Osteoblast (primary cell): ENCODE measurements at places on chromosomes 3 and 15.

DNA sequence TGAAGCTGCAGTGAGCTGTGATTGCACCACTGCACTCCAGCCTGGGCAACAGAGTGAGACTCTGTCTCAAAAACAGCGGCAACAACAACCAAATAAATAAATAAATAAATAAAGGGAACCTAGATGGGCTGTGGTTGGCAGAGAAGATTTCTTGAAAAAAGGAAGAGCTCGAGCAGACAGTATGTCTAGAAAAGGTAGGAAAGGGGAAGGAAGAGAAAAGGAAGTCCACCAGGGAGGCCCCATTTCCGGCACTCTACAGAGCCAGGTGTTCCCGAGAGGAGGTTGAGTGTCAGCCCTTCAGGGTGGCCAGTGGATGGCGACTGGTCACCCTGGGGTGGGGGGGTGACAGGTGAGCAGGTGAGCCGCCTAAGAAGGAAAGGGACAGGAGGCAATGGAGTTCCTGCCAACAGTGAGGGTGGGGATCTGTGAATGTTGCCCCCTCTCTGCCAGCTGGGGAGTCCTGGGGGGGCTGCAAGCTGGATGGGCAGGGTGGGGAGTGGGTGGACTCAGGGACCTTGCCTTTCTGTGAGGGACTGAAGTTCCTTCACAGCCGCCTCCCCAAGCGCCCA lies 14.8 kb downstream of the PAQR5 start:
- DNase-seq, result no peak

DNA sequence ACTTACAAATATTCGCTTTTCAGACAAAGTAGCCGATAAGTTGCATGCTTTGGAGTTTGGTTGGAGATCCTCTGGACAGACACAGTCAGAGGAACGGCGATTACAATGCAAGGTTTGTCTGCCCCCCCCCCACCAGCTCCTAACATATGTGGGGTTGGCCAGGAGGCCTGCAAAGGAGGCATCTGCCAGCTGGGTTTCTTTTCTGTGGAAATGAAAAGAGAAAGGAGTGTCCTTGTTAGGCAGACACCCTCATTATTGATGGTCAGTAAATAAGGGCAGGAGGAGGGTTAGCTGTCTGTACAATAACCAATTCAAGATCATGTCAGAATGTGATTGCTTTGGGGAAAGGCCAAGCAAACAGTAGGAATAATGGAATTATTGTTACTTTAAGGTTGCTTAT lies 49.1 kb downstream of the TLNRD1 start:
- no peak for DNase-seq

DNA sequence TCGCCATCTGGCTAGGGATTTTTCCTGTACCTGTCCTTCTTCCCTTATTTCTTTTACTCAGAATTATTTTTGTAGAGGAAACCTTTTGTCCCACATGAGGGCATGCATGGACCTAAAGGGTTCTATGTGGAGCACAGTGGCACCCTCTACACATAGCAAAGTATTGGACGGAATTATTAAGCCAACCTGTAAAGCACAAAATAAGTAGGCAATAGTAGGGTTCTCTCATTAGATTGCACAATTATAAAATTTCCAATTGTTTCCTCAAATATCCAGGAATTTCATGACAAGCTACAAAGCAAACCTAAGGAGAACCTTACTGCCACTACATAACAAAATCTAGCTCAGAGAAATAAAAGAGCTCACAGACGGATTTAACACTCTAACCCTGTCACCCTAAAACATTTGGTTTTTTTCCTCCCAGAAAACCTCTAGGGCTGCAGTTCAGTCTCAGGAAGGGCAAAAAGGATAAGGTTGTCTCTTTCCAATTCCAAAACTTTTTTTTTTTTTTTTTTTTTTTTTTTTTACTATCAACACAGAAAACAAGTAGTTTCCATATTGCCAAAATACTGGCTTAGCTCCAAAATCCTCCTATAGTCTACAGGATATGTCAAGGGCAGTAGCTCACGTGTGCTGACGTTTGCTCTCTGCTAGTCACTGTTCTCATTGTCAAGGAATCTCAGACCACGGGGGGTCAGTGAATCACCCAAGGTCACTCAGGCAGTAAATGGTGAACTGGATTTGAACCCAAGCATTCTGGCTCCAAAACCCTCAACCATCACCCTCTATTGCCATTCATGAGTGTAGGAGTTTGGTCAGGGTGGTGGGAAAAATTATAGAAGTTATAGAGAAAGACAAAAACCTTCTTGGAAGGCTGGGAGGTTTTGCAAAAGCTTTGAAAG lies 52.3 kb downstream of the NCEH1 start:
- DNase-seq, result peak; percentile 65

GRCh38 chr3:194757647-194758061 lies 72.0 kb downstream of the FAM43A start:
- DNase-seq, result no peak

DNA sequence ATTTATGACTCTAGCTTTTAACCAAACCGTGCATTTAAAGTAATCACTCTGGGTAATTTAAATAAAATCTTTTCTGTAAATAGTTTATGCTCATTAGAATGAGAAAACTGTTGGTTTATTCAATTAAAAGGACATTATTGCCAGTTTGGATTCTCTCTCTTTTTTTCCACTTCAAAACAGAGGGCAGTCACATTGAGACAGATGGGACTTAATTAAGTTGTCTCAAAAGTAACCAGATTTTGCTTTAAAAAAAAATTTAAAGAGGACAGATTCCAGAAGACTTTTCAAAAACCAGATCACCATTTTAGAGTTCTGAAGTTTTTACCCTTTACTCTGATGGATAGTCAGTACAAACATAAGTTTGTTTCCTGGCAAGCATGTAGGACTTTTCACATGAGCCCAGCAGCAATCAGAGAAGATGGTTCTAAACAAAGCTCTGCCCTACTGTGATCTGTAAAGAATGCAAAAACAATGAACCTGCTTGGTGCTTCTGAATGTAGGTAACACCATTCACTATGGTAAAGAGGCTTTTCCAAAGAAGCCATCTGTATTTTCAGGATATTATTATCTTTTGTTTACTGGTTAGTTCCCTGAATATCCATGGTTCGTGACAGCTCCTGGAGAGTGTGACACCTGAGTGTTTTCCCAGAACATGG lies 136.2 kb downstream of the LRTM1 start:
- no peak for DNase-seq

- no peak for DNase-seq
Measured at GRCh38 chr3:25386686-25387255, 41.3 kb upstream of the RARB start.

GRCh38 chr3:142839831-142840230 lies 49.1 kb downstream of the PCOLCE2 start:
- no peak for DNase-seq

GRCh38 chr15:89912674-89913396 lies at the start of gene ARPIN:
ARPIN (minus strand) TSS chr15:89912952; CDS start chr15:89912835, 117 bp downstream.
- DNase-seq, result peak; percentile 95

- DNase-seq, result no peak
Measured at GRCh38 chr15:29090617-29091466, 178.8 kb downstream of the NSMCE3 start.

GRCh38 chr15:33766389-33766788 lies 201.9 kb upstream of the CHRM5 start:
- DNase-seq, result no peak

- no peak for DNase-seq
Measured at GRCh38 chr15:51939216-51939615, 32.4 kb downstream of the LEO1 start.

DNA sequence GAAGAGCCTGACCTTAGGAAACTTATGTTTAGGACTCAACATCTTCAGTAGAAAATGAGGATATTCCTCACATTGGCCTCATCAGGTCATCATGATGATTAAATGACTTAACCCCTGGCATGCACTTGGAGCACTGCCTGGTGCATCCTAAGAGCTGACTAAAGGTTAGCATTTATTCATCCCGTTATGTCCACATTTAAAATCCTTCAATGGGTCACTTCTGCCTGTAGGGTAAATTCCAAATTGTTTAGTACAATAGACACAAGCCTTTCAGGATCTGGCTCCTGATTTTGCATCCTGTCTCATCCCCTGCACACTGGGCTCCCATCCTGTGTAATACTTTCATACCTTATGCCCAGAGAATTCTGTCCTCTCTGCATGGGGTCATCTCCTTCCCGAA lies 195.2 kb upstream of the MCTP2 start:
- no peak for DNase-seq

- DNase-seq, result no peak
Measured at GRCh38 chr3:116563351-116563750, 118.1 kb upstream of the LSAMP start.

DNA sequence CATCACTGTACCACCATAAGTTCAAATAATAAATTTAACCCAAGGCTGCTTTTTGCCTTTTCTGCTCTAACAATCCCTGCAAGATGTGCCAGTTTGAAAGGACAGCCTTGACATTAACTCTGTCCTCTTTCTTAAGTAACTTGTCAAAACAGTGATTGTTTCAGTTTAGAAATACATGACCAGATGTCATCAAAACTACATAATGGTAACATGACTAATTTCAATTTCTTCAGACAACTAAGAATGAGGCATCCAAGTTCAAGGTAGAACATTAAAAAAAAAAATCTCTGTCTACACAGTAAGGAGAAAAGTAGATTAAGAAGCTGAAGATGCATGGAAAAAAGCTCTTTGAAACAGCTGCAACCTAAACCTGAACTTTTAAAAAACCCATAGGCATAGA lies 47.4 kb downstream of the SHQ1 start:
- no peak for DNase-seq

DNA sequence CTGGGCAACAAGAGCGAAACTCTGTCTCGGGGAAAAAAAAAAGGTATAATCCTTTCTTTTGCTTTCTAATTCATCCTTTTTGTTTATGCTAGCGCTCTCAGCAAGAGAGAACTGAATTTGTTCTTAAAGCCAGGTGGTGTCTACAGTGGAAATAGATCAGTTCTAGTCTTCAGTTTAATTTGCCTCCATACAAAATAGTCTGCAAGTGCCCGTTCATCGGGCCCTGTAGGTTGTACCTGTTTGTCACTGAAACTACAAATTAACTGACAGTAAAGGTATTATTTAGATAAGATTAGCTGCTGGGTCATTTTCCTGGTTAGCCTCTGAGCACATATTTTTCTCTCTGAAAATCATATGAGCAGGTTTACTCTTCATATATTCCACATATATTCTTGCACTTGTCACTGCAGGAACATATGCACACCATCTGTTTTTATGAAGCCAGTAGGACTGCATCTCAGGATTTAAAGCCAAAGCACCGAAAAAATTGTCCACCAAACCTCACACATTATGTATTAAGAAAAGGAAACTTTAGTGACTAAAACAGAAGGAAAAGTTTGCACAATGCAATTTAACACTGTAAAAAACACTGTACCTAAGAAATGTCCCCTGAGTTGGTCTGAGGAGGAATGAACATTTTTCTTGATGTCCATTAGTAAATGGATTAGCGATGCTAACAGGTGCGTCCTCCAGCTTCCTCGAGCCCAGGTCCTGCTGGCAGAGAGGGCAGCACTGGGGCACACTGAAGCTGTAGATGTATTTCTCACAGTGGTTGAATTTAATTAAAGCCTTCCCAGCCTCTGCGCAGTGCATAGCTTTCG lies 437 bp downstream of the MKRN2OS start:
- DNase-seq, result no peak

GRCh38 chr15:25736461-25736860 lies 126.7 kb downstream of the ATP10A start:
- DNase-seq, result peak; percentile 53

DNA sequence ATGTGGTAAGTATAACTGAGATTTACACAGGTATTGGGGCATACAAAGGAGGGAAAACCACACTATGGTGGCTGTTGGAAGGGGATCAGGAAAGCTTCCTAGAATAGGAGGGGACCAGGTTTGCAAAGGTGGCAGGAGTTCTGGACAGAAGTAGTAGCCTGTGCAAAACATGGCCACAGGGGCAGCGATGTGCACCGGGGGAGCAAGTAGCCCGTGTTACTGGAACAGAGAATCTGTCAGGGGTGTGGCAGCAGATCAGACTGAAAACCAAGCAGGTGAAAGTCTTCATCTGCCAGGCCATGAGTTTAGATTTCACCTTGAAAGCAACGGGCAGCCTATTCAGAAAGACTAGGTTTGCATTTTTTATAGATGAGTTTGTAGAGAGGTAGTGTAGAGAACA lies 182.3 kb upstream of the LPP start:
- no peak for DNase-seq

DNA sequence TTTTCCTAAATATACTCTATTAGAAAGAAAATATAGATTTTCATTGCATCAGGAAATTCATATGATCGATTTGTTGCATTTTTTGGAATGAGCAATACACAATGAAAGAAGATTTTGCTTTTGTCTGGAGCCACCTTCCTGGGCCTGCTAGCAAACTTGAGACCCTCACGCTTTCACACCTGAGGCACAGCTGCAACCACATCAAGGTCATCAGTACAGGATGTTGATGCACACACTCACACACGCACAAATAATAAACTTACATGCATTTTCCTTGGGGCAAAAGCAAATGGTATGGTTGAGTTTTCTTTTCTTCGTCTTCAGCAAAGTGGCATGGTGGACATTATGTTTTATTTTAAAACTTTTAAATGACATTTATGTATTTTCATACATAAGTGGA lies 64.8 kb upstream of the SATB1 start:
- DNase-seq, result no peak

DNA sequence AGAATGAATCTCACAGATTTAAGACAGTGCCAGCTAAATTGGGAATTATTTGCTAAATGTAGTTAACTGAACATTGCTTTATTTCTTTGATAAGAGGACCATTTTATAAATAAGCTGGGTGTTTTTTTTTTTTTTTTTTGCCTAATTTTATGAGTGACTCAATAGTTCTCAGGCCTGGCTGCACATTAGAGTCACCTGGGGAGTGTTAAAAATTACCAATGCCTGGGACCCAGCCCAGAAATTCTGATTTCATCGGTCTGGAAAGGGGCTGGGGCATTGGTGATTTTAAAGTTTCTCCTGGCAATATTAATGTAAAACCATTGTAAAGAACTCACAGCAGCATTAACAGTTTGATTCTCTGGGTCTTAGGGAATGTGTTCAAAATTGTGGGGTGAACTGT lies 51.2 kb upstream of the PHLDB2 start:
- no peak for DNase-seq

DNA sequence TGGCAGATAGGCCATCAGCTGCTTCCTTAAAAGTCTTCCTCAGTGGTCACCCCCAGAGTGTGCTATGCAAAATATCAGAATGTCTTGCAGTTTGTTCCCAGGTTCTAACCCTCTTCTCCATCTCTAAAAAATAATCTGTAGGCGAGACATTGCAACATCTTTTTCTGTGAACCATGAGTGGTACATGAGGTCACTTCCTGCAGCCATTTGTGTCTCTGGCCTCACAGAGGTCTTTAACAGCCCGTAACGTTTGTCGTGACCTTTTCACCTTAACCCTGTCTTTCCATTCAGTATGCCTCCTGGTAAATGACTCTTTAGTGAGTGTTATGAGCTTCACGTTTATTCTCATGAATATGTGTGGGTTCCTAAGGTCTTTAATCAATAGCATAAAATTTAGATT lies 145.4 kb downstream of the KLHL25 start:
- DNase-seq, result peak; percentile 72

DNA sequence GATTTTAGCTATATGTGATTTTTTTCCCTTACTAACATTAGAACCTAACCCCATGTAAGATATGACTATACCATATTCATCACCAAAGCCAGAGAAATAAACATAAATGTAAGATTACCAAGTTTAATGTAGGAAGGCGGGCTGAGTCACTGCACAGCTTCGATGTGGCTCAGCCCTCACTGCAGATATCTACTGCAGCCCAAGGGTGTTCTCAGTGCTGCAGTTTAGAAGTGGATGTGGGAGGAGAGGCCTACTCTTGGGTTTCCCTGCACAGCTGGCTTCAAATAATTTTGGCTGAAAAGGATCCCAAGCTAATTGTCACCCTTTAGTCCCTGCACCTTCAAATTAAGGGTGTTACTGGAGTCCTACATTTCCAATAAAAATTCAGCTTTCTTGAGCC lies 9.3 kb downstream of the ARPP19 start:
- DNase-seq, result peak; percentile 78
